ENCODE measurements at places on chromosomes 6 and 20.

- DNase-seq = no peak
These were observed 19.4 kb downstream of the ULBP1 start for GRCh38 chr6:149983145-149983544.

- DNase-seq = peak; percentile 57
These were observed 13.8 kb downstream of the NQO2 start for GRCh38 chr6:3013486-3013885.

- no peak for DNase-seq
These were observed 237.6 kb downstream of the QKI start for GRCh38 chr6:163651915-163652668.

GRCh38 chr6:166592821-166593220 is 6.3 kb upstream of the RAMACL start:
- peak; percentile 46 for DNase-seq

DNA sequence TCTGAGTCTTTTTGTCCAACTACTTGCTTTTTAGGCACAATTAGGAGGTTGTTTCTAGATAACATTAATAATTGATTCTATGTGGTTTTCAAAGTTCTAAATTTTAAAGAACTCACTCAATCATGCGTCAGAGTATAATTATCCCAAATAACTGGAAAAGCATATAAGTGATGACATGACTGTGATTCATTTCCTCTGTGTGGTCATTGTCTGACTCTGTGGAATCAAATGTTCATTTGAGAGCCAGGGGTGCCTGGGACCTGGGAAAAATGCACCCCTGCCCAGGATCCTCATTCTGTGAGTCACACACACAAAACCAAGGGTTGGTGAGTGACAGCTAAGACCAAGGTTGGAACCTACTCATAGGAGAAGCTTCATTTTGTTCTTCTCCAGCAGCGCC is 127.1 kb upstream of the MLIP start:
- DNase-seq = no peak
